AG04449 (cell line): ENCODE measurements at places on chromosomes 7 and 10.

GRCh38 chr7:111043561-111043960 lies 47.4 kb upstream of the LRRN3 start:
- no peak for DNase-seq

GRCh38 chr7:80257756-80258155 lies 123.1 kb downstream of the GNAI1 start:
- peak; percentile 47 for DNase-seq

DNA sequence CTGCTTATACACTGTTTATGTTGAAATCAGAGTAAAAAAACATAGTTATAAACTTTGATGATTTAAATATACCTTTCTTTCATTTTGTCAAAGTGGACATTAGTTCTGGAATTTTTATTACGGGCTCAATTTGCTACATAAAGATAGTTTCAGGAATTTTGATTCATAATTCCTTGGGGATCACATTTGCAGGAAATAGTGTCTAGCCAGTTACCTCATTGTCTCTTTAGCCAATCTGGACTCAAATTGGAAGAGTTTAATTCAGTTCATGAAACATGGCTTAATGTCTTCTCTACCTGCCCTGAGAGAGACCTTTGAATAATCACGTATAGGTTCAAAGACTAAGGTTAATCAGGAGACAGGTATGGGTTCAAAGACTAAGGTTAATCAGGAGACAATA lies 262.6 kb downstream of the HGF start:
- DNase-seq, result no peak

GRCh38 chr7:12607134-12607533 lies 36.6 kb downstream of the SCIN start:
- DNase-seq, result no peak

GRCh38 chr10:123501148-123501547 lies 165.0 kb upstream of the GPR26 start:
- DNase-seq, result no peak

DNA sequence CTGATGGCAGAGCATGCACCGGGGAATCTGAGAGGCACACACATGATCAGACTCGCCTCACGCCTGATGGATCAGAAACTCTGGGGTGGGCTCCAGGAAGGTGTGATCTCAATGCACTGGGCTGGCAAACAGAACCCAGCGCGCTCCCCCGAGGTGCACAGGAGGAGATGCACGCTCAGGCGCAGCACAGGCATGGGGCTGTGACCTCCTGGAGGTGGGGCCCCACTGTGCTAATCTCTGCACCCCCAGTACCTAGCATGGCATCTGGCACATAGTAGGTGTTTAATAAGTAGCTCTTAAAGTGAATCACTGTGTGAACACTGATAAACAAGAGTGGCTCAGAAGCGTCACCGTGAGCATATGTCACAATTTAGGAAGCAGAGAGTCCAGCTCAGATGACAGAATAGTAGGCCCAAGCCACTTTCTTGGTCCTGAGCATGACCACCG lies 57.9 kb downstream of the PROSER2 start:
- DNase-seq, result no peak

- DNase-seq, result no peak
These were observed 112.0 kb downstream of the PPP1R3A start for GRCh38 chr7:113806633-113807327.
